Memory B cell (primary cell): ENCODE measurements at places on chromosomes 5 and 9.

GRCh38 chr5:116395631-116396203, 178.9 kb downstream of the SEMA6A start:
- DNase-seq, result no peak

DNA sequence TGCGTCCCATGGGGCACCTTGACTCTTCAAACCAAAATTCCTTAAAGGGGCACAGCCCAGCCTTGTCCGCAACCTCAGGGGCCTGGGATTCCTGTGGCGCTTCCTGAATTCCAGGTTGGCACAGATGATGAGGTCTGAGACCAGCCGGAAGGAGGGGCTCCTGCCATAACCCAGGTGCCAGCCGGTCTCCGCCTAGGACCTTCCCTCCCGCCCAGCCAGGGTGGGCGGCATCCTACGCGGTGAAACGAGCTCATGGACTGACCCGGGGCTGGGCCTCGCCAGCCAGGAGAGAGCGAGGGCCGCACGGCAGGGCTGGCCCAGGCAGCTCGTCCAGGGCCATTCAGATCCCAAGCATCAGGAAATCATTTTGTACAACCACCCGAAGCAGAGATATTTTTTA, 23.0 kb downstream of the AMBP start:
- DNase-seq, result no peak

DNA sequence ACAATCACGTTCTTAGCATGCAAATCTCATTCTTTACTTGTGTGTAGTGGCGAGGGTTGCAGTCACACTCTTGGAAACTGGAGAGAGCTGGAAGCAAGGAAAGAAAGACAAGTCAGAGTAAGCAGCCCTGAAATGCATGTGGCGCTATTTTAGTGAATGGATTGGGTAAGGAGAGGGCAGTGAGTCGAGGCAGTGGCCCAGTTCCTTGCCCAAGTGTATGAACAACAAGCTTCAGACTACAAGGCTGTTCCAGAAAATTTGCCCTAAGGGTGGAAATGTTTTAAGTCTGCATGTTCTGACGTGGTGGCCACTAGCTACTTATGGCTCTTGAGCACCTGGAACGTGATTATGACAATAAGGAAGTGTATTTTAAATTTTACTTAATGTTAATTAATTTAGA, 59.4 kb upstream of the PTPN3 start:
- no peak for DNase-seq

DNA sequence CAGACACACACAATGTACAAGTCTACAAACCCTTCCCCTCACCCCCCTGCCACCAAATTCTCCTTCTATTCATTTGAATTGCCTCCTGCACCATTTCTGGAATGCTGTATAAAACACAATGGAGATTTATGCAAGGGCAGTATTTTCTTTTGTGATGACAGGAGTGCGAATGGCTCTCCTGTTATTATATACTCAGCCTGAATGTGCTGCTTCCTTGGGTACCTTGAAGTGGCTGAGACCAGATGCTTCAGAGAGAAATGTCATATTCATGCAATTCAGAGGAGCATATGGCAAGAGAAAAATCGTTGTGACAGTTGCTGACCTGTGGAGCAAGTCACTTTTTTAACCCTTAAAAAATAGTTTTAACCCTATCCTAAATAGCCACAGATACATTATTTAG, 468.0 kb upstream of the WWC1 start:
- DNase-seq, result no peak

GRCh38 chr5:149550268-149550583, 1.0 kb downstream of the CSNK1A1 start:
- no peak for DNase-seq

DNA sequence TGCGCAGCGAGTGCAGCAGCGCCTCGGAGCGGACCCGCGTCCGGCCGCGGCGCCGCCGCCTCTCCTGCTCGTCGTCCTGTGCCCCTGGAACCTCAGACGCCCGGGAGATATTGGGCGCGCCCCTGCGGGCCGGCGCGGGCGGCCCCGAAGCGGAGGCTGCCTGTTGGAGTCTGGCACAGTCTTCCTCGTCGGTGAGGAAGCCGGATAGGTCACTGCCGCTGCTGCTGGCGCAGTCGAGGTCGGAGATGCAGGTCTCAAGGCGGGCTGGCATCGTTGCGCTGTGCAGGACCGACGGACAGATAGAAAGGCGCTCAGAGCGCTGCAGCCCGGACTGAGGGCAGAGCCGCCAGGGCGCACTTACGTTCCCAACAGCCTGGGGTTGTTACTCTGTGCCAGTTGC, 344 bp downstream of the NEUROG1 start:
- no peak for DNase-seq

- DNase-seq, result no peak
Measured at GRCh38 chr9:20569525-20569924, 52.8 kb downstream of the MLLT3 start.

GRCh38 chr5:93226202-93226735, 354.8 kb downstream of the NR2F1-AS1 start:
- DNase-seq, result no peak

DNA sequence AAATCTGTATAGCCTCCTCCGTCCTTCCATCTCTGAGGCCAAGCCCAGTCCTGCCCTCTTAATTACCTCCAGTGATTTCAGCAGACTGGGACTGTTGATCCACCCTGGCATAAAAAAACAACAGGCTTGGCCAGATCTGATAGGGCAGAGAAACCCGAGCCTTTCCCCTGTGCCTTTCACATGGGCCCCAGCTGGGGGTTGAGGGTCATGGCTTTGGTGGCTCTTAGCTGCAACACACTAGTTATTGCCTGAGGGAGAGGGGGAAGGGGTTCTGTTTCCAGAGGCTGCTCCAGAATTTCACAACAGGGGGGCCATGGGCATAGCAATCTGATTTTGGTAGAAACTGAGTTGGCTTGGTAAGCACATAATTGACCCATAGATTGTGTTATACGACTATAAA, 21.2 kb upstream of the PANK3 start:
- DNase-seq, result no peak

- no peak for DNase-seq
Measured at GRCh38 chr9:127614961-127615360, 2.9 kb downstream of the STXBP1 start.

DNA sequence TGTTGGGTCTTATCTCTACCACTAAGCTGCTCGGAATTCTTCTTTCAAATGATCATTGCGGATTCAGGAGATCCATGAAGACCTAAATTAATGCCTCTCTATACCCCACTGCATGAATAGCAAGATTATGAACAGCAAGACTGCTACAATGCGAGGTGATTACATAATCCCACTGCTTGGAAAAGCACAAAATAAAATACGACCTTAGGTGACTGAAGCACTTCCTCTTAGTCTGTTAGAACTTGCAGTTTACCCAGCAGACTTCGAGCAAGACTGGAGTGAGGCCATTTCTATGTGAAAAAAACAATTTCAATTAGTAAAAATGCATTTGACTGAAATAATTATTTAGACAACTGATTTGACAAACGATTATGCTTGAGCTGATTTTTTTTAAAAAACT, 59.8 kb downstream of the SH3RF2 start:
- DNase-seq, result no peak

DNA sequence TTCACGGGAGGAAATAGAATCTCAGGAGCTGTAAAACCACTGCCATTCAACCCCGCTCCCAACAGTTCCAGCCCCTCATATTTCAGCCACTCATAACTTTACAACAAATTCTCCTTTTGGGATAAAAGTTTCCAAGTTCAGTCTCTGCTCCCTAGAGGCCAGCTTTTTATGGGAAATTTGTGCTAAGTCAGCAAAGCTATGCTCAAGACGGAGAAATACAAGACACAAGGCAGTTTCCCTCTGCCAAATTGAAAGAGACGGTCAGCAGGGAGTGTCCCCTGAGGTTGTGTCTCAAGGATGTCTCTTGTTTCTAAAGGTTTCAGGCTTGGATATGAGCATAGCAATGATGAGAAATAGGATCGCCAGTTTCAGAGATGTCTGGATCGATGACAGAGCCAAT, 608.6 kb downstream of the CCDC171 start:
- DNase-seq, result no peak

- no peak for DNase-seq
Measured at GRCh38 chr5:38607396-38607795, 51.0 kb upstream of the LIFR start.

DNA sequence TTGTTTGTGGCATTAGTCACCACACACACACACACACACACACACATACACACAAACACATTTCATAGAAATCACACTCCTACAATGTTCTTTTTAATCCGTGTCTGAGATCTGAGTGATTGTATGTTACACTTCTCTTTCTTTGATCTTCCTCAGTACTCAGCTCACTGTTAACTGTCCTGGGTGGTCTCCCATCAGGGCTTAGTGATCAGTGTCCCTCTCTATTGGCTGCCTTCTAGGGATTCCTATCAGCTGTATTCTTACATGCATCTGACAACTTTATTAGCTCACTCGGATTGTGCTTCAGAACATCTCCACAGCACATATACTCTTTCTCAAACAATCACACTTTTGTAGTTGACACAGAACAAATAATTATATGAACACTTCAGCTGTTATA, 170.2 kb upstream of the POU5F2 start:
- DNase-seq, result no peak

GRCh38 chr9:91496351-91496750, 72.7 kb upstream of the NFIL3 start:
- DNase-seq, result no peak

GRCh38 chr9:70761139-70761670, 346.7 kb upstream of the KLF9 start:
- DNase-seq, result no peak

DNA sequence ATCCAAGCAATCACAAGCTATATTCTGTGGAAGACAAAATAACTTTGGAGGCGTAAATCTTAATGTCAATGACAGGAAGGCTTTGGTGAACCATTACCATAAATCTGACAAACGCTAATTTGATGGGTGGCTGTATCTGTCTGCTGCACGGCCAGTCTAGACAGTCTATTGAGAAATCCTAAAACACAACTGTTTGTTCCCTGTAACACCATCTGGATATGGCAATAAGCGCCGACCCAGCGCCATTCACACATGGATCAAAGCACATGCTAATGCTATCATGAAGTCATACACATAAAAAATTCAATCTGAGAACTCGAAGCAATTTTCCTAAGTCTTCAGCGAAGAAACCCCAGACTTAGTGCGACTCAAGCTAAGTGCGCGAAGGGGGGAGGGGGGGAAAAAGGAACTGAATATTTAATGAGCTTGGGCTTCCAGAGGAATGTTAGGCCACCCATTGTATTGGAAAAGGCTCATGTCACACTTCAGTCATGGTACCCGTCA, 95.1 kb downstream of the ARL15 start:
- DNase-seq, result no peak

- no peak for DNase-seq
Measured at GRCh38 chr5:123579410-123579809, 67.4 kb downstream of the CSNK1G3 start.

DNA sequence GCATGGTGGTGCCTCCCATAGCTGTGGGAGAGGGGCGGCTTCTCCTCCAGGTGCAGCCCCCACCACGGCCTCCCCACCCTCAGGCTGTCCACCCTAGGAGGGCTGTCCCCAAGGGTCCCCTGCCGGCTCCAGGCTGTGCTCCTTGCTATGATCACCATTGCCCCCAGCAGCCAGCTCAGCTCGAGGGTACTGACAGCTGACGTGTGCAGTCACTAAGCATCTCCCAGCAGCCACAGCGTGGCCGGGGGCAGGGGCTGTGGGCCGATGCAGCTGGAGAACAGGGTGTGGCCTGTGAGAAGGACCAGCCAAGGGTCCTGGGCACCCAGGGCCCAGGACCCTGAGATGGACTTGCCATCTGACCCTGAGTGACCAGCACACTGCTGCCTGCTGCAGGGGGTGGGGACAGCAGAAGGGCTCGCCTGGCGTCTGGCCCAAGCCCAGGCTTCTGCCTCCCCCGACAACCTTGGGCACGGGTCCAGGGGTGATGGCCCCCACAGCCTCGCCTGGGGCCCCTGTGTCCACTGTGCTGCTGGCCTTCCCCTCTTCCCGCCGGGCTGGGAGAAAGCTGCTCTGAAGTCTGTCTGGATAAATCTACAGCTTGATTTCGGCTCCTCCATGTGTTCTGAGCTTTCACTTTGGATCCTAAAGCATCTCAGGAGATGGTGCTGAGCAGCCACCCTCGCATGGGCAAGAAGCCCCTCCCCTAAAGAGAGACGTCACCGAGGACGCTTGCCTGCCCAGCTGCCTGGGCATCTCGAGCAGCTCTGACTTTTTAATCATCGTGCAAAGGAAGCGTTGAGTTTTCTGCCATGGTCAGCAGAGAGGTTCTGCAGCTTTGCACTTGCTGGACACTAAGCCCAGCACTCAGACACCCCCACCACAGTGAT, 5.5 kb downstream of the KCNT1 start:
- DNase-seq, result no peak

DNA sequence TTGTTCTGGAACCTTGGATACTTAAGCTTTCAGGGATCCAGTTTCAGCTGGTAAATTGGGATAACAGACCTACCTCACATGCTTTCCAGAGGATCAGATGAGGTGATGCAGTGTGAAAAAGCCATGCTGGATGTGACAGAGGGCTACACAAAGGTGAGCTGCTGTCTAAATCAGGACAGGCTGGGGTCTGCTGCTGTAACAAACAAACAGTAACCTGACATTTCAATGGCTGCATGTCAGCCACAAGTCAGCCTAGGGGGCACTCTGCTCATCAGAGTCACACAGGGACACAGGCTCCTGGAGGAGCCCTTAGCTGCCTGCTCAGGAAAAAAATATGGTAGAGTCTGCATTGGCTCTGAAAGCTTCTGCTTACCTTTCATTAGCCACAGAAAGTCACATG, 66.7 kb upstream of the EGFLAM start:
- no peak for DNase-seq

DNA sequence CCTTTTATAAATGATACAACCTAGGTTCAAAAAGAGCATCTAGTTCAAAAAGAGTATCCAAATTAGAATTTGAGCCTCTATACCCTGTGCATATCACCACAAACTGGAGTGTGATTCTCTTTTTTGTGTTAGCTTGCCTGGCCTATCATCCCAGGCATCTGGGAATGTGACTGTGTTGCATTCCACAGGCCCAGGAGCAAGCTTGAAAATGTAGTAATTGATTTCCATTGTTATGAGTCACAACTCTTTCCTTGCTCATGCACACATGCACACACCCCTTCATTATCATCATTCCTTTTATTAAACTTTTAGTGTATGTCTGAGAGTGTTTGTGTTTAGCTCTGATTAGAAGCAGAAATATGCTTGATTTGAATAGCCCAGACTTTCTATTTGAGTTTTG, 75.2 kb downstream of the FCHO2 start:
- DNase-seq, result no peak

GRCh38 chr9:1129382-1129781, 79.2 kb downstream of the DMRT2 start:
- DNase-seq, result no peak
